ENCODE measurements at places on chromosomes 7 and 10. TPM values are rescaled to one million over a fixed set of nuclear protein-coding genes. Genes with fewer than 3 reads are reported as not detected.

DNA sequence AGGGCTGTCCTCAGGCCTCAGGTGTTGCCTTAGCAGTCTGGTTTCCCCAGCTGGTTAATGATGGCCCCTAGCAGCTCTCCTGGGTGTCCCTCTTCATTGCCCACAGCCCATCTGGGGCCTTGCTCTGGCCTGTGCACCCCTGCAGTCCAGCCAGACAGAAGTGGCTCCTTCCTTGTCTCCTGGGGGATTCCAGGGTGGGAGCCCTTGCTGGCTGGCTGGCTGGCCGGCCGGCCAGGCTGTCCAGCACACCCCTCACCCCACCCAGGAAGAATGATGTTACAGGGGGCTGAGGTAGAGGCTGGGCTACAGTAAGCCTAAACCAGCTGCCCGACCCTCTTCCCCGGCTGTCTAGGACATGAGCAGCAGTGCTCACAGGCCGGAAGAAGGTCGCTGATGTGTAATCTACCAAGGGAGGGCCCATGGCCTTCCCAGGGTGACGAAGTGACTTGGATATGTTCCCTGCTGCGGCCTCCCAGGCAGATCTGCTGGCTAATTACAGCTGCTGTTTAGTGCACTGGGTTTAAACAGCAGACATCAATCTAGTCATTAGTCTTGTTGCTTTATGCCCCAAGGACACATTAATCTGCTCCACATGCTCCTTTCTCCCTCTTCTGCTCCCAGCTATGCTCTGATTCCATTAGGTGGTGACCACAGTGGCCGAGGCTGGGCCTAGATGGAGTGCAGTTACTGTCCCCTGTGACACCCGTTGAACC lies 53.8 kb upstream of the LRRC4 start:
- DNase-seq, result no peak

- DNase-seq, result no peak
Observed at GRCh38 chr10:74906611-74907198, 80.3 kb downstream of the KAT6B start.

DNA sequence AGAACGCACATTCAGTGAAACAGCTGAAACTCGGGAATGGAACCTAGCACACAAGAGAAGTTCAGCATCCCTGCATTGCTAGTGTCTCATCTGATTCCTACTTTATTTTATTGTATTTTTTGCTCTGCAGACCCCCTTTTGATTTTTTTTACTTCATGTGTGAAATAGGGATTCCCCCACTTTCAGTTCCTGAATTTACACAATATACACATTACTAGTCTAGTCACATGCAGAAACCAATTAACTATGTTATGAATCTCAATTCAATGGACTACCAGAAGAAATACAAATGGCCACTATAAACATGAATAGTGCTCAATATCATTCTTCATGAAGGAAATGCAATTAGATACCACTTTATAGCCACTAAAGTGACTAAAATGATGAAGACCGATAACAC lies 386.1 kb upstream of the COBL start:
- no peak for DNase-seq

Gene FANK1
- total RNA-seq, result 4.6 TPM

Gene CUZD1
- 0.49 TPM for total RNA-seq

Gene INTS1
- total RNA-seq, result 62.2 TPM

Gene WDR86
- total RNA-seq, result 2.4 TPM

Gene TEX47
- total RNA-seq, result not detected
